ENCODE measurements at places on chromosomes 4 and X.

- DNase-seq = peak; percentile 96
Measured at GRCh38 chr4:142817442-142817841, 28.7 kb downstream of the INPP4B start.

DNA sequence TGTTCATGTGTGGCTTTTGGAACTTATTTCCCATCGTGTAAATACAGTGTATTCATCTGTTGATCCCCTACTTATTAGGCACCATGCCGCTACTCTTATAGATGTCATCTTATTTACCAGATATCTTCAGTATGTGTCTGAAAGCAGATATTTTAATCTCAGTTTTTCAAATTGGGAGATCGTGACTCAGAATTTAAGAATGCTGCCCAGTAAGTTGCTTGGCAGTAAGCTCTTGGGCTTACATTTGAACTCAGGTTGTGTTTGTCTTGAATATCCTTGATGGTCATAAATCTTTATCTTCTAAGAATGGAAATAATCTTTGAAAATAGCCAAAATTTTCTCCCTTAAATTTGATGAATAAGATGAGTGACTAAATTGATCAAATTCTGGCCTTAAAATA lies 45.9 kb upstream of the RPA4 start:
- peak; percentile 11 for DNase-seq

GRCh38 chrX:78708262-78708661 lies 39.3 kb upstream of the LPAR4 start:
- peak; percentile 46 for DNase-seq

GRCh38 chr4:139457318-139457717 lies 3.4 kb downstream of the RAB33B start:
- DNase-seq = no peak

GRCh38 chrX:13123857-13124345 lies 79.5 kb upstream of the FAM9C start:
- peak; percentile 81 for DNase-seq

- peak; percentile 42 for DNase-seq
Measured at GRCh38 chr4:1793496-1793840, 375 bp downstream of the FGFR3 start.

- DNase-seq = no peak
Measured at GRCh38 chr4:77595364-77595973, 10.2 kb upstream of the CXCL13 start.

GRCh38 chr4:153067376-153067775 lies 131.3 kb downstream of the FHDC1 start:
- peak; percentile 66 for DNase-seq

DNA sequence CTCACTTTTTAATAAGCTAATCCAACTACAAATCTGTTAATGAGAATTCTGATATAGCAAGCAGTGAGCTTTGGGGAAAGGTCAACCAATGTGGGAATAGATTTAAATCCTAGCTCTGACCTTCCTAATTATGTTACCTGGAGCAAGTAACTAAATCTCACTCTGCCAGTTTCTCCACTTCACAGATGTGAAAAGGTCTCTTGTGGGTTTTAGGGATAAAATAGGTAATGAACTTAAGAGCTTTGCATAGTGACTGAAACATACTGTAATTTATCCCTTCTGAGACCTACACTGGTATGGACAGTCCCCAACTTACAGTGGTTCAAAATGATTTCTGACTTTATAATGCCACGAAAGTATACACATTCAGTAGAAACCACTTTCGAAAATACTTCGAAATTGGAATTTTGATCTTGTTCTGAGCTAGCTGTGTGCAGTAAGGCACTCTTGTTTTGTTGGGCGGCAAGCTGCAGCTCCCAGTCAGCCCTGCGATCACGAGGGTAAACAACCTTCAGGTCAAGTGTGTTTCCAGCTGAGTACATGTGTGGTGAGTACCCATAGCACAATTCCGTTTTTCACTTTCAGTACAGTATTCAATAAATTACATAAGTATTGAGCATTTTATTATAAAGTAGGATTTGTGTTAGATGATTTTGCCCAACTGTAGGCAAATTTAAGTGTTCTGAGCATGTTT lies 93.7 kb downstream of the ADGRL3 start:
- no peak for DNase-seq

DNA sequence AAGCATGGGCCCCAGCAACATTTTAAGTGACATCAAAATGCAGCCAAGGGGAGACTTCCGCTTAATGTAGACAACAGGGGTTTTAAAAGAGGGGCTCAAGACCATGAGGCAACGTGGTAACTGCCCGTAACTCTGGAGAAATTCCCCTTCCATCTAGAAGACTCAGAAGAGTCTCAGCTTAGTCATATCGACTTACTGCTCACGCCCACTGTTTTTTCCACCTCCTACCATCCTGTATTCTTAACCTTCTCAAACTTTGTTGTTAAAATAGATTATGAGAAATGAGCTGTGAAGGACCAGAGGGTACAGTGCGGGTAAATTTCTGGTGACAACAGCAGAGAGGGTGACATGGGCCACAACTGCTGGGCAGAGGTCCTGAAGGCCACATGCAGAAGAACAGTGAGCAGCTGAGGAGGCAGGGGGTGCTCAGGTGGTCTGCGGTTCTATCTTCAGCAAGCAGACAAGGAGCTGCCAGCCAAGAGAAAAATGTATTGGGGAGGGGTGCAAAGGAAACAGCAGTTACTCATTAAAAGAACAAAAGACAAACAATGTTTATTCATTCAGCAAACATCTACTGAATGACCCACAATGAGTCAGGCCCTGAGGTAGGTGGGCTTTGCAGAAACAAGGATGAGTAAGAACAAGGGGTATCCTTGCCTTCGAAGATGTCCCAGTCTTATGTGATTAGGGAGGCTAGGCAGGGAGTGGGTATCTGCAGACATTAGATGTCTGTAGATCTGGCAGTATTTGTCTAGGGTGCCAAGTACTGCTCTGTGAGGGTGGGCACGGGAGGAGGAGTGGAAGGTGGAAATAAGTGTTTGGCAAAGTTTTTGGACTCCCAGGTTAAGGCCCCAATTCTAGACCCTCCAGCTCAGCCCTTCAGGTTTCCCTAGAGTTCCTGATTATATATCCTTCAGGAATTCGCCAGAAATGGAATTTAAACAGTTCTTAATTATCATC lies 175.3 kb downstream of the TSPAN5 start:
- peak; percentile 73 for DNase-seq

DNA sequence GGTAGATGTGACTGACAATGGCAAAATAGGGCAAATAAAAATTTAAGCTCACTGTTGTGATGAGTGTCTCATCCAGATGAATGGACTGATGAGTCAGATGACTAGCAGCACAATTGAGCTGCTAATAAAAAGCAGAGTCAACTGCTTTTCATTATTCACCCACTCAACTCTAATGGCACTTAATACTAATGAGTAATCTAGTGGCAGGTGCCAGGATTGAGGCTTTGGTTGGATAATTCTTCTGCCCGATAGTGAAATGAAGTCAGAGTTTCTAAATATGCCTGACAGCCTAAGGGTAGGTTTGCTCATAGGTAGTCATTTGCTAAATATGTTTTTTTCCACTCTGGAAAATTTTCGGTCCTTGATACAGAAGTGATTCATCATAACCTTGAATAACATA lies 10.4 kb downstream of the OGT start:
- DNase-seq = peak; percentile 85

DNA sequence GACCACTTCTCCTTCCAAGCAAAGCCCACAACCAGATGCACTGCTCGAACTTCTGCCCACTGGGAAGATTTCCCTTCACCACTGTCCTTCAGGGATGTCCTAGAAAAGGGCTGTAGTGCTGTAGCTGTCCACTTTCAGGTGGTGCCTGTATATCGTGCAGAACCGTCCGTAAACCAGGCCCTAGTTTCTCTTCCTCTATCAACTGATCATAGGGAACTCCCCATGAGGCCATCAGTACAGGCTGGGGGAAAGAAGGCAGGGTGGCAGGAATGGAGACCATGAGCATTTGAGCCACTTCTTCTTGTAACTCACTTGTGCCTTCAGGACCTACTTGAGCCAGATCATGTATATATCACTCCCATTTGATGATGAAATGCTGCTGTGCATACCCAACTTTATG lies 57.3 kb upstream of the FAM9B start:
- no peak for DNase-seq

DNA sequence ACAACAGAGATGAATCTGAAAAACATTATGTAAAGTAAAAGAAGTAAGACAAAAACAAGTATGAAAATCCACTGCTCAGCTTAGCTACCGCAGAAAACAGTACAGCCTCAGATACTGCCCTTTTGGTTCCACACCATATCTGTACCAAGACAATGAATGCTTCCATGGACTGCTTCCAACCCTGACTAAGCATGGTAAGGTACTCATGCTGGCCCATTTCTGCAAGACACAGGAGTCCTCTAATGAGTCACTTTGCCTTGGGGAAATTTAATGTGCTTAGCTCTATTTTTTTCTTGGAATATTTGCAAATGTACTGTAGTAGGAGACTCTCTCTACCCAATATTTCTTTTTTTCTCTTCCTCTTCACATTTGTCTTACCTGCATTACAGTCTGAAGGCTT lies 931.7 kb upstream of the HS3ST1 start:
- DNase-seq = no peak

GRCh38 chr4:149901128-149901527 lies 85.5 kb upstream of the IQCM start:
- no peak for DNase-seq

- no peak for DNase-seq
Measured at GRCh38 chr4:7389719-7390118, 45.0 kb downstream of the PSAPL1 start.

GRCh38 chrX:49243166-49243565 lies 7.9 kb downstream of the CCDC22 start:
- no peak for DNase-seq

GRCh38 chrX:138664466-138664865 lies 47.1 kb downstream of the FGF13 start:
- no peak for DNase-seq

GRCh38 chr4:141570290-141570689 lies 66.1 kb upstream of the IL15 start:
- no peak for DNase-seq

DNA sequence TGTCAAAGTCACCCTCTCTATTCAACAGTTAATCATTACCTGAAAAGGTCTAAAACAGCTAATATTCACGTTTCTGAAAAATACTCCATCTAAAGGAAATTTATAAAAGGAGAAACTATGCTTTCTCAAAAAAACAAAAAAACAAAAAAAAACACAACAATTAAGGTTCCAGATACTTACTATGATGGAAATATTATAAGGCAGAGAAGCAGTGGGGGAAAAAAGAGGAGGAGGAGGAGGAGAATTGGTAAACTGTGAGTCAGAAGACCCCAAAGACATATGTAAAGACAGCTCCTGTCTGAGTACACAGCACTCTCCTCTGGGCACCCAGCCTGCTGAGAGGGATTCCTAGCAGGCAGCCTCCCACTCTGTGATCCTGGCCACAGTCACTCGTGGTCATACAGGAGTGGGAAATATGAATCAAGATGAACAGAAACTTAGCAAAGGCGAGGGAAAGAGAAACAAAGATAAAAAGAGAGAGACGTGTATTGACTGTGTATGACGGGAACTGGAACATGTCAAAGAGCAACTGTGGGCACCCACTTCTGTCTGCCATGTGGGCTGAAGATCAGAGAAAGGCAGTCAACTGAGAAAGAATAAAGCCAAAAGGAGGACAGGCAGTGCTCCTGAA lies 12.5 kb downstream of the KLHL15 start:
- DNase-seq = no peak

- DNase-seq = no peak
Measured at GRCh38 chr4:9384126-9384525, 21.2 kb downstream of the USP17L30 start.

DNA sequence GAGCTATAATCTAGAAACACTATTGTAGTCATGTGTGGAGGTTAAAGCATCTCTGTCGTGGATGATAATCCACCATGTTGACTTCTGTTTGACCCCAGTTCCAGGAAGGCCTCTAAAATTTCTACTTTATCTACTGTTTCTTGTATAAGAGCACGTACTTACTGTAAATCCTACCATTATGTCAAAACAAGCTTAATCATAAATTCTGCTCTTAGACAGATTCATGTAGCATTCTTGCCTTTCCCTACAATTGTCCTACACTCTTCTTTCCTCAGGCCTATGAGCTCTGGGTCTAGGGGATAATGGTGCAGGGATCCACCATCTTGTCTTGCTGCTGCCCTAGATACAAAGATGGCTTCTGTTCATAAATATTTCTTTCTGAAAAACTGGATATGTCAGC lies 2594.3 kb downstream of the ARAP2 start:
- no peak for DNase-seq

- no peak for DNase-seq
Measured at GRCh38 chr4:138693526-138693925, 322.1 kb upstream of the NOCT start.

GRCh38 chrX:109264878-109265277 lies 217.0 kb downstream of the GUCY2F start:
- DNase-seq = no peak

DNA sequence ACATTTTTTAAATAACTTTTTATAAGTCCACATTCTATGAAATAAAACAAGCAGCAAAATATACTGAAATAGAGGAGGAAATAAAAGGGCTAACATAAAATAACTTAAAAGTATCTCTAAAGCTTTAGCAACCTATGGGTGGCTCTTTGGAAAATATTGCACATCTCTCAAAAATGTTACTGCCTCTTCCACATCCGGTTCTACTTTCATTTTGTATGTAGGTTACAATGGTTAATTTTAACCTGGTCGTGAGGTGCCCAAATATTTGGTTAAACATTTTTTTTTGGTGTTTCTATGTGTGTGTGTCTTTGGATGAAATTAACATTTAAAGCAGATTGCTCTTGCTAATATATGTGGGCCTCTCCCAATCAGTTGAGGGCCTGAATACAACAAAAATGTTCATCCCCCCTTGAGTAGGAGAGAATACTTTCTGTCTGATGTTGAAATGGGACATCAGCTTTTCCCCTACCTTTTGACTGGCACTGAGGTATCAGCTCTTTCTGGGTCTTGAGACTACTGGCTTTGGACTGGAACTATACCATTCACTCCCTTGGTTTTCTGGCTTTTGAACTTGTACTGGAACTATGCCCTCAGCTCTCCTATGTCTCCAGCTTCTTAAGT lies 353.0 kb downstream of the ADAM29 start:
- DNase-seq = no peak

GRCh38 chr4:105712766-105713165 lies 4.2 kb downstream of the GSTCD start:
- DNase-seq = peak; percentile 2

GRCh38 chrX:144214651-144215050 lies 330.8 kb downstream of the UBE2NL start:
- DNase-seq = no peak

- peak; percentile 75 for DNase-seq
Measured at GRCh38 chr4:57074744-57075143, 35.4 kb downstream of the IGFBP7 start.

GRCh38 chrX:132505116-132505515 lies 16.3 kb upstream of the MBNL3 start:
- no peak for DNase-seq

DNA sequence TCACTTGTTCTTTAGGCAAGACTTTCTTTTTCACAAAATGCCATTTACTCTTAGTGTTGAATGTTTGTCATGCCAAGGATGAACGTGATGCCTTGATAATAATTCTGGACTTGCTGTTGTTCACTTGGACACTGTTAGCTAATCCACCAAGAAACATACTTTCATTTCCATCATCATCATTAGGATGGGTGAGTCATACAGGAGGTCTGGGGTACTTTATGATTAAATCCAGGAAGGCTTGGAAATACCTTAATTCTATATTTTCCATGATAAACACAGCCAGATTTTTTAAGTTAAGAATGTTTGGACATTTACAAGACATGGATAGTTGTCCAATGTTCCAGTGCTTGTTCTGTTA lies 260.7 kb upstream of the GIMD1 start:
- peak; percentile 56 for DNase-seq

Data from fibroblast of skin of right biceps (primary cell).